Cerebellum (tissue), 4 donors: ENCODE measurements at places on chromosomes 7 and 10.
A peak's percentile ranks its signal among the peaks of the same experiment; 100 is the strongest.

DNA sequence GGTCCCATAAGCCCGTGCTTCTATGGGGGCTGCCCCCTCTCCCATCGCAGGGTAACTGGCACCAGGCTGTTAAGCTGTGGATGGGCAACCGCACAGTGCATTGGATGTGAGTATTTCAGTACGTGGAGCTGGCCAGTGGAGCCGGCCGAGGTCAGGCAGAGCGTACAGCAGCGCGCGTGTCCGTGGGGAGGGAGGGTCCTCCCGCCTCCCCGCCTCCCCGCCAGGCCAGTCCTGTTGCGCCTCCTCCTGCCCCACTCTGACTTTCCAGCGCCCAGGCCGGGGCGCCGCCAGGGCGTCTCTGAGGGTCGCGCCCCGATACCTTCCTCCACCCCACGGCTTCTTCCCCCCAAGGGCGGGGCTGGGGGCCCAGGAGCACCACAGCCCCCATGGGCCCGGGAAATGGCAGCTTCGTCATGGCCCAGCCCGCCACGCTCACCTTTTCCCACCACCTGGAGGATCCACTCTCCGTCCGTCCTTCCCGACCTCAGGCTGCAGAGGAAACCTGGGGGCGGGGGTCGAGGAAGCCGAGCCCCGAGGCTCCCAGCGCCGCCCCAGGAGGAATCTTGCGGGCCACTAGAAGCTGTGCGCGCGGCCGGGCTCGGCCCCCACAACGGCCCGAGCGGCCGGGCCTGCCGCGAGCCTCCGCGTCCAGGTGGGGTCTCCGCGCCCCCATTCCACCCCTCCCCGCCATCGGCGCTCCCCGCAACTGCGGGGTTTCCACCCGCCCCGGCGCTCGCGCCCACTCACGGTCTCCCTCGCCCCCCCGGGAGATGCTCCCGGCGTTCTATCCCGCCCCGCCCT lies 831 bp upstream of the PFKP start:
- DNase-seq, result no peak

- DNase-seq, result no peak
Measured at GRCh38 chr10:25954851-25955250, 20.8 kb downstream of the MYO3A start.

GRCh38 chr10:59814878-59815277 lies 61.6 kb upstream of the MRLN start:
- DNase-seq, result no peak

GRCh38 chr7:24057243-24057642 lies 226.7 kb upstream of the NPY start:
- no peak for DNase-seq

GRCh38 chr7:34104992-34105391 lies 199.7 kb downstream of the BMPER start:
- DNase-seq, result no peak

DNA sequence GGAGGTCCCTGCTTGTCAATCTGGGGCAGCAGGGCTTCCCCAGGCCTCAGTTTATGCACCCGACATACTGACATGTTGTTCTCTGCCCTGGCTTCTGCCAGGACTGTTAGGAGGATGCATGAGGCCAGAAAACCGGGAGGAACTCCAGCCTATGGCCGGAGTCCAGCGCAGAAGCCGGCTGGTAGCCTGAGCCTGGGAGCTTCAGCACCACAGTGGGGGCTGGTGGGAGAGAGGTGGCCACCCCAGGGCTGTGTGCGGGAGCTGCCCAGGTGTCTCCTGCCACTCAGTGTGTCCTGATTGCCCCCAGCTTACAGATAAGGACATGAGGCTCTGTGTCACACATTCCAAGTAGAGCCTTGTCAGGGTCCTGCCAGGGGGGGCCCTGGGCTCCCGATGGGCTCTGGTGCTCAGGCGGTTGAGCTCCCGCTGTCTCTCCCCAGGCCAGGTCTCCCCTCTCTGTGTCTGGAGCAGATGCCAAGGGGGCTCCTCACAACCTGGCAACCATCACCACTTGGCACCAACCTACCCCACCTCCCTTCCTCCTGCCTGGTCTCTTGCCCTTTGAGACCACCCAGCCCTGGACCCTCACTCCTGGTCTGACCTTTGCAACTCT lies 32.3 kb downstream of the PPIF start:
- no peak for DNase-seq

GRCh38 chr10:129552119-129552518 lies 85.1 kb downstream of the MGMT start:
- DNase-seq, result no peak

DNA sequence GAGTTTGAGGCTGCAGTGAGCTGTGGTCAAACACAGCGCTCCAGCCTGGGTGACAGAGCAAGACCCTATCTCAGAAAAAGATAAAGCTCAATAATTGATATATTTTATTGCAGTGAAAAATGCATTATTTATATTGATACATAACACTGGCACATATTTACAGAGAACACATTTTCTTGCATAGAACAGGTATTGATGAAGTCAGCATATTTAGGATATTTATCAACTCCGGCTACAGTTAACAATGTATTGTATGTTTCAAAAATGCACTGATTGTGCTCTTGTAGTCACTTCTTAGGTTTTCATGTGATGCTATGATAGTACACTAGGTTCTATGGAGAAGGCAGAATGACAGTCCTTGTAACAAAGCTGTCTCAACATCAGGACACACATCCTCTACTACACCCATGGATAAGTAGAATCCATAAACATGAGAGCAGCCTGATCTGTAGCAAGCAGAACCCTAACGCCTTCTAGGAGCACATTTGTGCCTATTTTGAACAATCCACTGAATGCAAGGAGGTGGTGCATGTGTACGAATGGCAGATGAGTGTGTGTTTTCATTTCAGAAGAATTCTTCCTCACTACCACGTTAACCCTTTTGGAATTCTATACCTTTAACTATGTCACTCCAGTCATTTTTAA lies 586.1 kb upstream of the CELF2 start:
- no peak for DNase-seq

DNA sequence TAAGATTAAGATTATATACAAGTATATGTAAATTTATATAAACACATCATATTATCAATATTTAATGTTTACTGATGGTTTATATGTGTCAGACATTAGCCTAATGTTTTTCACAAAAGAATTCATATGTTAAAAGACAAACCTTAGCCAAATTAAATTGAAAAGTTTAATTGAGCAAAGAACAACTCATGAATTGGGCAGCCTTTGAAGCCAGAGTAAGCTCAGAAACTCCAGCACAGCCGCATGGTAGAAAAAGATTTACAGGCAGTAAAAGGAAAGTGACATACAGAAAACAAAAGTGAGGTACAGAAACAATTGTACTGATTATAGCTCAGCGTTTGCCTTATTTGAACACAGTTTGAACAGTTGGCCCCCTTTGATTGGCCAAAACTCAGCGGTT lies 124.1 kb downstream of the TSPAN12 start:
- no peak for DNase-seq

DNA sequence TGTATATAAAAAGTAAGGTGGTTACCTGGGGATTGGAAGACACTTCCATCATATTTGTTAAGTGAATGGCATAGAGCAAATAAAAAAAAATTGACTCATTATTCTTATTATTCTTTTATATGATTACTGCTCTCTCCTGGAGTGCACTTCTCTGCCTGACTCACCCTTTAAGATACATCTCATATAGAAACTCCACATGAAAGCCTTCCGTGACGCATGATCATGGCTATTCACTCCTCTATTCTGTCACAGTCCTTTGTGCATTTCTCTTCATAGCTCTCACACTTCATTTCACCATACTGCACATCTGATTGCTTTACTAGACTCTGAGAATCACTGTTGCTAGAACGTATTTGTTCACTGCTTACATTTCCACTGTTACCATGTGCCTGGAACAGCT lies 597.3 kb downstream of the CNTNAP2 start:
- DNase-seq, result no peak

- DNase-seq, result peak; percentile 51
Measured at GRCh38 chr10:84308481-84309304, 19.7 kb upstream of the CCSER2 start.

DNA sequence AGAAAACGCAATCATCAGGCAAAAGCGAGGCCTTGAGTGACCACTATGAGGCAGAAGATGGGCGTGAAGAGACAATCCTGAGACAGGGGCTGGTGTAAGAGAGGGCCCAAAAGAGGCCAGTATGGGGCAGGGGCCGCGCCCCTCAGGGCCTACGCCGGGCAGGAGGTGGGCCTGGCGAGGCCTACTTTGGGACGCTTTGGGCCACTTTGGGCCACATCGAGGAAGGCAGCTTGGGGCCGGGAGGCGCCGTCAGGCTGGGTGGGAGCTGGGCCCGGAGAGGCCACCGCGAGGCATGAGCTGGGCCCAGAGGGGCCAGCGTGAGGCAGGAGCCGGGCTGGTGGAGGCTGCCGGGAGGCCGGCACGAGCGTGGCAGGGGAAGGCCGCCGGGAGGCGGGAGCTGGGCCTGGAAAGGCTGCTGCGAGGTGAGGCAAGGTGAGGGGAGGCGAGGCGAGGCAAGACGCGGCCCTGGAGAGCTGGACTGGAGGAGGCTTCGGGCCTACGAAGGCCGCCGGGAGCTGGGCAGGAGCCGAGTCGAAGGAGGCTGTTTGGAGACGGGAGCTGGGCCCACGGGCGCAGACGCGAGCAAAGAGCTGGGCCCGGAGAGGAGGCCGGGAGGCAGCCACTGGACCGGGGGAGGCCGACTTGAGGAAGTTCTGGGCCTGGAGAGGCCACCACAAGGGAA lies 171.3 kb downstream of the TPST1 start:
- no peak for DNase-seq

DNA sequence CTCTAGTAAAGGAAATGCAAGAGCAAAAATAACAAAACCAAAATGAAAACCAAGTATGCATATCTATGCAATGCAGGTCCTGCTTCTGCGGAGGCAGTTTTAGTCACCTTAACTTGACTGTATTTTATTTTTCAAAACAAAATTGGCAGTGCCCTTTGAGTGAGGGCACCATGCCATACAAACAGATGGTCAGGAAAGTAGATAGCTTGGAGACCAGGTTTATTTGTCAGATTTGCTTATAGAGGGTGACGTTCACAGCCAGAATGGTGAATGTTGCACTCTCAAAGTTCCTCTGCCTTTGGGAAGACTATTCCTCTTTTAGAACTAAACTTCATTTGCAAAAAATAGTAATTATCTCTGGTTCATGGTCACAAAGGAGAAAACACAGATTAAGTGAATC lies 801.9 kb downstream of the ANKRD7 start:
- peak; percentile 67 for DNase-seq

GRCh38 chr10:79898597-79899325 lies 50.1 kb downstream of the SFTPD start:
- DNase-seq, result no peak

DNA sequence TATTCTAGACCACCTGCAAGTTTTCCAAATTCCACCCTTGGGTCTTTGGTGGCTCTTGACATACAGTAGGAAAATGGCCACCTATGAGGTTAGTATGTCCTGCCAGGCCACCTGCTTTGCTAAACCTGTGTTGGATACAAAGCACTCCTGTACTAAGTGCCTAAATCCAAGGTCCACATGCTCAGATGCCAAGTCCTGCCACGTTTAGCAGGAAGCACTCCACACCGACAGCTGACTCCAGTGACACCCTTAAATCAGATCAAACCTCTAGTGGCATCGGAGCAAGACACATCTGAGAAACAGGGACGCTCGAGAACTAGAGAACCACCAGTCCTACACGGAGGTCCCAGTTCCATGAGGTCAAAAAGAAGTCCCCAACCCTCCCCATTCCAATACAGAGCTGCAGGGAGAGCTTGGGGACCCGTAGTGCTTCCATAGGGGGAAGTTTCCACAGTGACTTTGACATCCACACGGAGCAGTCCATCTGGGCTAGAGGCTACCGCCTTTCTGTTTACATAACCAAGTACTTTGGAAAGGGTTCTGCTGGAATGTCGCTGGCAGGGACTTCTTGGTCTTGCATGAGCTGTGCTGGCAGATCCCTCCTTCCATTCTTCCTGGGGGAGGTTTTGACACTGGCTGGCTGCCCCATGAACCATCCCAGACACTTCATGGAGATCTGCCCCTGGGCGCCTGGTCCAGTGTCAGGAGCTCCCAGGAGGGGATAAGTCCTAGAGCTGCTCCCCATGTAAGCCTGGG lies 290.6 kb downstream of the PRPF18 start:
- DNase-seq, result no peak

- DNase-seq, result no peak
Measured at GRCh38 chr7:127702938-127703337, 50.9 kb downstream of the SND1 start.

GRCh38 chr10:123863183-123863575 lies 28.4 kb downstream of the CPXM2 start:
- DNase-seq, result no peak

DNA sequence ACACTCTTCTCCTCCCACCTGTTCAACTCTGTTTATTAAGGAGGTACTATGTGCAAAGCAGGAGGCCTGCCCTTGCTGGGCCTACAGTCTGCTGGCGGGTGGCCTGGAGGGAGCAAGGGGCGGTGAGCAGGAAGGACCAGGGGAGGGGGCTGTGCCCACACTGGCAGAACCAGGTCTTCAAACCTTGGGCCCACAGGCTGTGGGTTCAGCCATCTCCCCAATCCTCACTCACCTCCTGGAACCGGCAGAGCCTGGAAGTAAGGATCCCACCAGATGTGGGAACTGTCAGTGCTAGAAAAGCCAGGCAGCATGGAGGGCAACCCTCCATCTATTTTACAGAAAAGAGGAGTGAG lies 50.8 kb downstream of the CAMK2B start:
- no peak for DNase-seq

DNA sequence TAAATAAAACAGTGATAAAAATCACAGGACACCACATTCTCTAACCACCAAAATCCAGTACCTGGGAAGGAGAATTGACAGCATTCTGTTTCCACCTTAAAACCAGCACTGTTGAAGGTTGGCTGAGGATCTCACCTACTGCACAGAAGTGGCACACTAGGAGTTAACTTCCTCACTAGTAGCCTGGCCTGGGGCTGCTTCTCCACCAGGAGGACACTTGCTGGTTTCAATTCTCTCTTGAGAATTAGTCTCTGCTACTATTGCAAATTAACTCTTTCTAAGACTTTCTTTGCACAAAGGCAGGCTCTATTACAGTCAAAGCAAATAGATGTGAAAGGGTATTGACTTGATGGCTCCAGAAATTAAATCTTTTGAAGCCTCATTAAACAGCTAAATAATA lies 2.3 kb upstream of the CTTNBP2 start:
- DNase-seq, result no peak

GRCh38 chr10:71394926-71395562 lies 1.7 kb upstream of the CDH23 start:
- DNase-seq, result no peak

GRCh38 chr10:22969704-22970103 lies 41.9 kb downstream of the ARMC3 start:
- DNase-seq, result no peak

DNA sequence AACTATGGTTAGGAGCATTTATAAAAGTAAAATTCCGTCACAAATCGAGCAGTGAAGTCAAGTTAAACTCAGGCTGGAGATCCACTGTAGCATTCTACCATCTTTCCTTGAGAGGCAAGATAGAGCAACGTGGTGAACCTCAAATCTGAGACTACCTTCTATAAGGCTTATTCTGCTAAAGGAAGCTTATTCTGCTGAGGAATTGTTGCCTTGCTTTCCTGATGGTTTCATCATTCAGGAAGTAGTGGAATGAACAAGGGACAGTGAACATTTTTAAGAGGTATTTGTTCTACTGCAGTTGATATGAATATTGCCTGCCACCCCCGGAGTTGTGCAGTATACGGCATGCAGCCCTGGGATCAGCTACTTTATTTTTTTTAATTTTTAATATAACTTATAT lies 170.8 kb downstream of the VPS50 start:
- no peak for DNase-seq

- no peak for DNase-seq
Measured at GRCh38 chr10:5627486-5628044, 38.8 kb downstream of the ASB13 start.
